Left kidney (tissue), 8 donors: ENCODE measurements at places on chromosomes 3 and 15. TPM values are rescaled to one million over a fixed set of nuclear protein-coding genes. Genes with fewer than 3 reads are reported as not detected.

DNA sequence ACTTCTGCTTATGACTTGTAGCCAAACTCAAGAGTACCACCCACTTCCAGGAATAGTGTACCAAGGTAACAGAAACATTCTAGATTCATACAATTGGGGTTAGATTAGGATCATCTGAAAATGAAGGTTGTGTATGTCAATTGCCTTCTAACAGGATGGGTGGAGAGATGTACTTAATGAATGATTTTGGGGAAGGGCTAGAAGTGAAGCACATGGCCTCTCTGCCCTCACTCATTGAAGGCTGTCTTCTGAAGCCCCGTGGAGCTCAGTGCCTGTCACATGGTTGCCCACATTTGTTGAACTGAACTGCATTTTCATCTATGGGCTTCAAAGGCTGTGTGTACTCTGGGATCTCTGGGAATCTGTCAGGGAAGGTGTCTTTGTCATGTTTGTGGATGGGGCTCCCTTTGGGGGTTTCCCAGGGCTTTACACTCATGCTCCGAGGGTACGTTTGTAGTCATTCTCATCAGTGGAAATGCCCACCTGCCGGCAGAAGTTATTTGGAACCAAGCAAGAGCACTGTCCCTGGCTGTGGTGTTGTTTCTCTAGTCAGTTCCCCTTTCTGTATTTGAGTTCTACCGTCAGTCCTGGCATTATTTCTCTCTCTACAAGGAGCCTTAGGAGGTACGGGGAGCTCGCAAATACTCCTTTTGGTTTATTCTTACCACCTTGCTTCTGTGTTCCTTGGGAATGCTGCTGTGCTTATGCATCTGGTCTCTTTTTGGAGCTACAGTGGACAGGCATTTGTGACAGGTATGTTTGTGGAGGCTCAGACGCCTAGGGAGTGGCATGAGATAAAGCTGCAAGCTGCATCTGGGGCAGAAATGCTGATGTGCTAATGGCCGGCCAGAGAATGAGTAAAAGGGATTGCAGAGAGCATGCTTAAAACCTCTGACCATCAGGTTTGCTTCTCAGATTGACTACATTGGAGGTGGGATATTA lies 22.4 kb downstream of the CD86 start:
- DNase-seq, result no peak

- no peak for DNase-seq
These were observed 425.1 kb upstream of the ROBO1 start for GRCh38 chr3:80192936-80193335.

GRCh38 chr3:79358327-79358726 lies 409.5 kb downstream of the ROBO1 start:
- DNase-seq, result no peak

DNA sequence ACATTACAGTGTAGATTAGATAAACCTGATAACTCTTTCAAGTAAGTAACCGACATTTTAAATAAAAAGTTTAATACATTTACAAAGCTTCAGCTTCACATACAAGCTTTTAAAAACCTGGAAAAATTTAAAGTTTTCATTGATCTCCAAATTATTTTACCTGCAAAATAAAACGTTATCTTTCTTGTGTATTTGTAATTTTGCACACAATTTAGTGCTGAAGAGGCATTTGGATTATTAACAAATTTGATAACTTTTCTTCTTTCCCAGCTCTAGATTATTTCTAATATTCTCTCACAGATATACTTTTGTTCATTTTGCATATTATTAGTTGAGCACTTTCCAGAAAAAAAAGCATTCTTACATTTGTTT lies 24.2 kb upstream of the MBNL1 start:
- DNase-seq, result no peak

GRCh38 chr3:185718736-185719593 lies 105.9 kb downstream of the IGF2BP2 start:
- DNase-seq, result no peak

DNA sequence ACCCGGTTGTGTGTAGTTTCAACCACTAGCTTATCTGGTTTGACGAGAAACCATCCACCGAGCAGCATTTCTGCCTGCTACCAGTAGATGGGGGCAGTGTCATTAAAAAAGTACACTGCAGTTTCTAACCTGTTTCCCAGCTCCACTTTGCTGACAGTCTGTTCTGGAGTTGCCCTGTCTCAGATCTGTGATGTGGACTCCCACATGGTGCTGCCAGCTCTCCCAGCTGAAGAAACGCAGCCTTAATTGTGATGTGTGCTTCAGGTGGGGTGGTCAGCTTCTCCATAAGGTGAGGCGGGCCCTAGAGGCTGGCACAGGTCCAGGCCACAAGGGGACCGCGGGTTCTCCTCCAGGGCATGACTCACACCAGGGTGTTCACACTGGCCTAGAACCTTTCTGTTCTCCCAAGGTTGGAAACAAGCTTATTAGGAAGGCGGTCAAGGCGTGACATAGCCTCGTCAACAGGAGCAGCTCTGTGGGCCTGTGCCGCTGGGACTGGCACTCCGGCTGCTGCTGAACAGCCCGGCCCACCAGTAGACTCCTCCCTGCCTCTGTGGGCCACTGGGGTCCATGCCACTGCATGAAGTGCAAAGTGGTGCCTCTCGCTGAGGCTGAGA lies 2.9 kb upstream of the FAM43A start:
- no peak for DNase-seq

The PARP15 gene
- polyA plus RNA-seq, result 0.45 TPM

GRCh38 chr3:177770383-177771230 lies 573.3 kb upstream of the TBL1XR1 start:
- no peak for DNase-seq

The EEF1AKMT4 gene
- polyA plus RNA-seq, result 2.2 TPM

The SKOR1 gene
- polyA plus RNA-seq, result 0.70 TPM

The TMEM212 gene
- polyA plus RNA-seq, result 0.32 TPM

The ELL3 gene
- polyA plus RNA-seq, result 4.6 TPM

The DCLK3 gene
- polyA plus RNA-seq, result 0.86 TPM

The SLC22A14 gene
- polyA plus RNA-seq, result 1.1 TPM

The PDCD10 gene
- polyA plus RNA-seq, result 71.5 TPM

- no peak for DNase-seq
These were observed 1.8 kb downstream of the CLN6 start for GRCh38 chr15:68227643-68228142.

The KCNH8 gene
- polyA plus RNA-seq, result 1.8 TPM

- DNase-seq, result no peak
These were observed 89.6 kb upstream of the ARPP21 start for GRCh38 chr3:35549690-35550089.
